ENCODE measurements at places on chromosomes 3 and 15.

DNA sequence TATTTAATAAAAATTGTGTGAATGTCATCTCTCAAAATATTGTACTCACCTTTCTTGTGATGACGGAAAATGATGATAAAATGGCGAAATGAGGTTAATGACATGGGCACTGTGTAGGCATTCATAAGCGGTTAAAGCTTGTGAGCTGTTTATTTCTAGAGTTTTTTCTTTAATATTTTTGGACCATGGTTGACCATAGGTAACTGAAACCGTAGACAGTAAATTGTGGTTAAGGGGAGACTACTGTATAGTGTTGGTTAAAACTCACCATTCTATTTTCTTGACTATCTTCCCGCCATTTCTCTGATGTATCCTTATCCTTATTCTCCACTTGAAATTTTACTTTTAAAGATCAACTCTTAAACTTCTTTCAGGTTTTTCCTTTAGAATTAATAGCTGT, 14.5 kb downstream of the RNF111 start:
- no peak for DNase-seq

DNA sequence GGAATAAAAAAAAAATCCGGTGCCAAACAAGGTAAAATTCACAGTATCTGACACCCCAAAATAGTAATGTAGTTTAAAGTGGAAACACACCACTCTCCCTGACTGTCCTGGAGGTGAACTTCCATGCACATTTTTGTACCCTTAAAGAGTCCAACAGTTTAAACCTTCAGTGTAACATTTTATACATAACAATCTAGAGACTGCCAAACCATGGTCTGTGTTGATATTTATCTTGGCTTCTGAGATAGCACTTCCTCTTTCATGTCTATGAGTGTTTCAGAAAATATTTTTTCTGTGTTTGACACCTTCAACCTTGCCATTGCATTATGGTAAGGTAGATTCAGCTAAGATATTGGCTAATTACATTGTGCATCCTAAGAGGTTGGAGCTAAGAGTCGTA, 13.9 kb downstream of the TMEM45A start:
- no peak for DNase-seq

DNA sequence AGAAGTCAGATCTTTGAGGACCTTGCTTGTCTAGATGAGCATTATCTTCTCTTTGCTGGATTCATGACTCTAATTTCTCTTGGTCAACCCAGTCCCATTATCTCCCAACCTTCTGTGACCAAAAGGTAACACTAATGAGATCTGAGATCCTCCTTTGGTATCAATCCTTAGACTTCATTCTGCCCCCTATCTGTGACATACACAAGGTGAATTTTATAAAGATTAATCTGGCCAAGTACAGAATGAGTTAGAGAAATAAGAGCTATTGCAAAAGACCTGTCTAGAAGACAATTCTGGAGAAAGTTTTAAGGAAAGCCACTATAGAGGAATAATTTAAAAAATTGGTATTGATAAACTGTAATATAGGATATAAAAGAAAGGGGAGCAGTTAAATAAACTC, 113.8 kb upstream of the KCNMB2 start:
- DNase-seq = no peak

DNA sequence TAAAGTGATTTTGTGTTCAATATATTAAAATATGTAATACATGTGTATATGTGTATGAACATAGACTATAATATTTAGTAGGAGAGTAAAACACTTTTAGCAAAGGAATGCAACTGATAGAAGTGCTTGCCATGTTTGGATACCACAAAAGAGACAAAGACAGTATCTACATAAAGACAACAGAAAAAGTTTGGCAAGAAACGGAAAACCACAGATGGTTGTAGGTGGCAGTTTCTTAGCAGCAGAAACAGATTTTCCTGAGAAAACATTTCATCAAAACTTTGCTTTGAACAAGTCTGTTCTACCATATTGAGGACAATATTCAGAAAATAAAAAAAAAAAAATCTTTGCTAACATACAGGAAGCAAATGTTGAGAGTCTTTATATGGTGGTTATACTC, 1560.4 kb upstream of the GBE1 start:
- DNase-seq = no peak

DNA sequence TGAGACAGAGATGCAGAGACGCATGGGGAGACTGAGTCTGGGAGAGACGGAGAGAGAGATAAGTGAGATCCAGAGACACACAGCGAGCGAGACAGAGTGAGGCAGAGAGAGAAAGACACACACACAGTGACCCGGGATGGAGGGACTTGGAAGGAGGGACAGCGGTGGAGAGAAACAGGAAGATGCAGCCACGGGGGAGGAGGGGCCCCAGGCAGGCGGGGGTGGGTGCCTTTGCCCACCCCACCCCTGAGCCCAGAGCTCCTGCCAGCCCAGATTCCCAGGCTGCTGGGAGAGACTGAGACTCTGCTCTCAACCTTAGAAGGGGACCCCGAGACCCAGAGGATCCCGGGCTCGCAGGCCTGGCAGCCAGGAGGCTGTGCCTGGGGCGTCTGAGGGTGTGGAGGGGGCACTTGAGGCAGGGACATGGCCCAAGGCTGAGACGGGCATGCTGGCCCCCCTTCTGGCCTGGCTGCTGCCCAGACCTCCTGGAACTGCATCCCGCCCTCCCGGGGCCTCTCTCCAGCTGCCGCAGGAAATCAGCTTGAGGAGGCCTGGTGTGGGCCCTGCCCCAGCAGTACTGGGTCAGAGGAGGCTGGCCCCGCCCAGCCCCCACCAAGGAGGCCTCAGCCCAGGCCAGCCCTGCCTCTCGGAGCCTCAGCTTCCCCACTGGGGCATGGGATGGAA, 18.1 kb downstream of the H1-8 start:
- peak; percentile 40 for DNase-seq

GRCh38 chr3:150627557-150627956, 24.4 kb downstream of the SELENOT start:
- peak; percentile 62 for DNase-seq

DNA sequence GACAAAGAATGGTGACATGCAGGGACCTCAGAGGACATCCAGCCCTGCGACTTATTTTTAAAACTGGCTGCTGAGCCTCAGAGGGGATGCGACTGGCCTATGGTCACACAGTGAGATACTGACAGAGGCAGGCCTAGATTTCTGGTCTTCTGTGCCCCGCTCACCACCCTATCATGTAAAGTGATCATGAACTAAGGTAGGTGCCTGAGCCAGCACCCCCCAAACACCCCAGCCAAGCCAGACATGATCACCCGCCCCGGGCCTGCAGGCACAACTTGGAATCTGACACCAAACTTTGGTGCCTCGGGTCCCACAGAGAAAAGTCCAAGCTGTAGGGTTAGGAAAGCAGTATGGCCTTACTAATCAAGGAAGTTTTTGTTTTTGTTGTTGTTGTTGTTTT, 33.9 kb upstream of the HHATL start:
- no peak for DNase-seq

DNA sequence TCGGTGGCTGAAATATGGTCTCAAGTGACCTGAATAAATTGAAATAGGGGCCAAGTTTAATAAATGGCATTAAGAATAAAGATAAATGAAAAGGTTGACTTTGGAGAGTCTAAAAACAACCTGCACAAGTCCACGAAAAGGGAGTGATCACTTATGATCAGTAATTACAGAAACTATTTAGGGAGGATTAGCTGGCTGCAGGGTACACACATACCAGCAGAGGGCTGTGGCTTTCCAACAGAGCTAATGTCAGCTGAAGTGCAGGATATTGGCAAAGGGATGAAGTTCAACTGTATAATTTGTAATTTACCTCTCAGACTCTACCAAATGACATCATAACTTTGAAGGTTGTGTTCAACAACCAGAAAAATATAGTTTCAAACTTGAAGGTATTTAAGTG, 86.8 kb downstream of the SYNPR start:
- DNase-seq = no peak

DNA sequence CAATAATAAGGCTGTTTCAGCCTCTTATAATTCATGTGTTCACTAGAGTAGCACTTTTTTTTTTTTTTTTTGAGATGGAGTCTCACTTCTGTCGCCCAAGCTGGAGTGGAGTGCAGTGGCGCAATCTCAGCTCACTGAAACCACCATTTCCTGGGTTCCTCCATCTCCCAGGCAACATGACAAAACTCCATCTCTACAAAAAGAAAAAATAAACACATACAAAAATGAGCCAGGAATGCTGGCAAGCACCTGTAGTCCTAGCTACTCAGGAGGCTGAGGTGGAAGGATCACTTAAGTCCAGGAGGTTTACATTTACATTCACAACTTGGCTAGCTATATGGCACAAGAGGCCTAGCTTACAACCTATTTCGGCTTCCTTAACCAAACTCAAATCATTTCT, 6.8 kb downstream of the USP4 start:
- DNase-seq = no peak
